ENCODE measurements at places on chromosomes 7 and 10.

DNA sequence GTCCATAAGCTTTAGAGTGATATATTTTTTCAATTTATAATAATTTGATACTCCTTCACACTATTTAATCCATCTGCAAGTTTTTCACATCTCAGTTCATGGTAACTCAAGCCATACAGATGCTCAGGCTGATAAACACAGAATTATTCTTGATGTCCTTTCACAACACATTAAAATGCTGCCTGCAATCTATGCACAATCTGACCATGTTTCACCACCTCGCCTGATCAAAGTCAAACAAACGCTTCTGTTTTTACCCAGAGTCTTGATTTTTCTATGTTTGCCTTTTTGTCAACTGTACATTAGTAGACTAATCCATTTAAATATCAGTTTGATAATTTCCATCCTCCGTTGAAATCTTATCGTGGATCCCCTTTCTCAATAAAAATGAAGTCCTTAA is 833.8 kb upstream of the KCND2 start:
- DNase-seq: no peak

DNA sequence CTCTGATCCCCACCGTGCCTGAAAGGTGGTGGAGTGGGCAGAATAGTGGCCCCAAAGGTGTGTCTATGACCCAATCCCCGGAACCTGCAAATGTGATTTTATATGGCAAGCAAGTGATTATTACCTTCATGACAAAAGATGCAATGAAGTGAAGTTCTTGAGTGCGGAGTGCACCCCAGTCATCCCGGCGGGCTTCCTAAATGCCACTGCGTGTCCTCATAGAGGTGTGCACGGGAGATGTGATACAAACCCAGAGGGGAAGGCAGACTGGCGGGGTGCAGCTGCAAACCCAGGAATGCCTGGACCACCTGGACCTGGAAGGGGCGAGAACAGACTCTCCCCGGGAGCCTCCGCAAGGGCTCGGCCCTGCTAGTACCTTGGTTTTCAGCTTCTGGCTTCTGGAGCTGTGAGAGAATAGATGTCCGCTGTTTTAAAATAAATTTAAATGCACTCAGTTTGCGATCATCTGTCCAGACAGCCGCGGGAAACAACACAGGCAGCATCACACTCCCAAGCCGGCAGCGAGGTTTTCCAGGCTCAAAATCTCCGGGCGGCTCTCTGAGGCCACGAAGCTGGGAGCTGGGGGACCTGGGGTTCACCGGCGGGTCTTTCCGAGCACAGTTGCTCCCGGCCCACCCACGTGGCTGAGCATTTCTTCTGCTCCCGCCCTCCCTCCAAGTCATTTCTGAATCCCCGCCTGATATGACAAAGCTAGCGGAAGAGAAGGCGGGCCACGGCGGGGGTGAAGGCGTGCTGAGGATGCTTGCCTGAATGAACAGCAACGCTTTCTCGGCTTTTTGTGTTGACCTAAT is 50.4 kb upstream of the EBF3 start:
- DNase-seq: no peak

DNA sequence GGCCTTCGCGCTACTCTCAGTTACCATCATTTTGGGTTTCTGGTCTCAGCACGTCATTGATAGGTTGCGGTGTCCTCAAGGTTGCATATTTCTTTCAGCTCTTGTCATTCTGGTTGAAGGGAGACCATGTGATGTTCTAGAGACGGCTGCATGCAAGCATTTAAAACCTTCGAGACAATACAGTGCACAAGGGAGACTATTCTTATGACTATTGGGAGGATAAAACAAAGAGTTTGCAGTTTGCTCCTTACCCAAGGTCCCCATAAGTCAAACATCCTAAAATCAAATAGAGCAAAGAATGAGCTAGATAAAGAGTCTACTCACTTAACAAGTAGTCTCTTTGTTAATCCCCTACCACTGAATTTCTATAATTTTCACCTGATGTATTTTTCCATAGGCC is 39.1 kb downstream of the NPVF start:
- no peak for DNase-seq

DNA sequence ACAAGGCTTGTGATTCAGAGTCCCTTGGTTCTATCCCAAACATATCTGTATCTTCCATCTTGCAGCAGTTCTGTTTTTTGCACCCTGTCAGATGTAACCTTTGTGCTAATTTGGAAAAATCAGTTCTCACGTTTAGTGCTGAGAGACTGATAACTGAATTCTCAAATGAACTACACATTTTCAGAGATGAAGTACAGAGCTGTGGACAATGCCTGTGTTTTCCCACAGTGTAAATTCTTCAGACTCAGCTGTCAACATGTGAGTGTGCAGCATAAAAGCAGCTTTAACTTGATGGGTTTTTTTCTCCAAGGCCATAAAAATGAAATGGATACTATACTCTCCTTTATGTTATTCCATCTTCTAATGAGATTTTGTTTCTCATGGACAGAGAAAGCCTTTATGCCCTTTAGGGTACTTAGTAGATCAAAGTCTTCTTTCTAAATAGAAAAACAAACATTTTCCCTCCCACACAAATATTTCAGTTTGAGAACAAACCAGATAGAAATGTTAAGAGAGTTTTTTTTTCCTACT is 150.9 kb downstream of the SEMA3A start:
- DNase-seq: no peak

- DNase-seq: no peak
These were observed 39.2 kb upstream of the HPS1 start for GRCh38 chr10:98485959-98486358.

- no peak for DNase-seq
These were observed 7.4 kb downstream of the CRTAC1 start for GRCh38 chr10:98023024-98023423.

DNA sequence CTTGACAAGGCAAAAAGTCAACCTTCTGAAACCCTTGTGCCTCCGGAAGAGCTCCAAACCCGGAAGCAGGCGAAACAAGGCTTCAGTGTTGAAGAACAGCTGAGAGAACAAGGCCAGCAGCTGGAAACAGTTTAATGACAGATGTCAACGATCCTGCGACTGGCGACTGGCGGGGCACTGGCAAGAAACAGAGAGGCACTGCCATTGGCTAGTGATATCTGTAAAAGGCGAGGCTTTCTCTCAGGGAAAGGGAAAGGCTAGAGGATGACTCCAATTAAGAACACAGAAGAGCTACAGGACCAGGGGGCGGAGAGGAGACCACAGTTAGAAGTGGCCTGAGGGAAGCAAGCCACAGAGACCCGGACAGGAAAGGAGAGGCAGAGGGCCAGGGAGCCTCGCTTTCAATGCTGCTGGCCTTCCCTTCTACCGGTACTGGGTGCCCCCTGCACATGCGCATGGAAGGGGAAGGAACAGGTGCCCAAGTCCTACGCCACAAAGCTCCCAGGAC is 19.4 kb downstream of the ITGB1 start:
- DNase-seq: no peak

DNA sequence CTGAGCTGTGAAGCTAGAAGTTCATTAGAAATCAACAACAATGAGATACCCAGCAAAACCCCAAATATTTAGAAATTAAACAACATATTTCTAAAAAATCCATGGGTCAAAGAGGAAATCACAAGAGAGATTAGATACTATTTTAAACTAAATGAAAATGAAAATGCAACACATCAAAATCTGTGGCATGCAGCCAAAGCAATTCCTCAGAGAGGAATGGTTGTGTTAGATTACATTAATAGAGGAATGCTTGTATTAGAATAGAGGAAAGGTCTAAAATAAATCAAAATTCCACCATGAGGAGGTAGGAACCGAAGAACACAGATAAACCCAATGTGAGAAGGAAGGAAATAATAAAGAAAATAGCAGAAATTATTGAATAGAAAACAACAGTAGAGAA is 642.1 kb upstream of the GALNT17 start:
- no peak for DNase-seq

DNA sequence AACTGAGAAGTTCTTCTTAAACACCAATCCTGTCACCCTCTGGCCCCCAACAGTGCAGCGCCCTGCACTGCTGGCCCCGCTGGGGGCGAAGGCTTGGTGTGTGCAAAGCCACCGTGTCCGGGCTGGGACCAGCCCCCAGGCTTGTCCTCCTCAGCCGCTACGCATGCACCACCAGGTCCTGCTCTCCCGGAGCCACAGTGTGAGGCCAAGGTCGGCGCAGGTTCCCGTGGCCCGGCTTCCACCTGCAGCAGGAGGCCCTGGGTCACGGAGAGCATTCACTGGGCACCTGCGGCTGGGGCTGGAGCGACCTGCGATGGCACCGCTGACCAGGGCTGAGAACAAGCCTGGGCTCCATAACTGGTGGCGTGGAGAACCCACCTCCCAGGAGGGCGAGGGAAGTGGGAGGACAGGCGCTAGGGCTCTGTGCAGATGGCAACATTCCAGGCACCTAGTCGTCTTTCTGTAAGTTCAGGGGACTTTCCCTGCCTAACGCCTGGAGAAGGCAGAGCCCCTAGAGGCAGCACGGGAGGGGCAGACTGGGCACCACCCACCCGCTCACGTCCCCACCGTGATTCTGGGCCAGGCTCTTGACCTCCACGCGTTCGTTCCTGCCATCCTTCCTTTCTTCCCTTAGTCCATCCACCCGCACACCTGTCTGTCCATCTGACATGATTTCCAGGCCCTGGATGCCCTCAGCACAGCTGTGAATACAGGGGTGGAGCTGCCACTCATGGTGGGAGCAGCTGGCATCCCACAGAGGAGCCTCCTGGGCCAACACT is 271.6 kb downstream of the ELFN1 start:
- DNase-seq: no peak

GRCh38 chr10:12943425-12943824 is 58.1 kb downstream of the CCDC3 start:
- no peak for DNase-seq

DNA sequence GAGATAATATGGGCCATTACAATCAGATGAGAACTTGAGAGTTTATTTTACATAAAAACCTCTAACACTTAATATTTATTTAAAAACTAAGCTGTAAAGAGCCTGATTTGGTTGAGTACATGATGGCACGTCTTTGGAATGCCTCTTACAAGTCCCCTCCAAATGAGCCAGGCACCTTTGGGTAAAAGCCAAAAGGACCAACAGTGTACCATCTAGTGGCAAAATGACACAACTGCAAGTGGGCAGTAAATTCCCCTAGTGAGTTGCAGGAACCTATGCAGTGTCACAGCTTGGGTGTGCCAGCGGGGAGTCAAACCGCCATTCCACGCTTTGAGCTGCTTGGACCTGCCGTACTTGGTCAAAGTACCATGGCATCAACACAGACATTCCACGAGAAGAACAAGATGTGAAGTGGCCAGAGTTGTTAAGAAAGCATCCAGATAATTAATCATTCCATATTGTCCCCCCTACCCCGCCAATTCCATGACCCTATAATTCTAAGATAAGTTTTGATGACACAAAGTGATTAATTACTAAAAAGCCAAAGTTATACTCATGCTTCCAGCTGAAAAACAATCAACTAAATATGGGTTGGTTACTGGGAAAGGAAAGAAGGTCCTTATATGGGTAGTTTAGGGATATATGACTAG is 115.2 kb downstream of the SORBS1 start:
- peak; percentile 30 for DNase-seq

DNA sequence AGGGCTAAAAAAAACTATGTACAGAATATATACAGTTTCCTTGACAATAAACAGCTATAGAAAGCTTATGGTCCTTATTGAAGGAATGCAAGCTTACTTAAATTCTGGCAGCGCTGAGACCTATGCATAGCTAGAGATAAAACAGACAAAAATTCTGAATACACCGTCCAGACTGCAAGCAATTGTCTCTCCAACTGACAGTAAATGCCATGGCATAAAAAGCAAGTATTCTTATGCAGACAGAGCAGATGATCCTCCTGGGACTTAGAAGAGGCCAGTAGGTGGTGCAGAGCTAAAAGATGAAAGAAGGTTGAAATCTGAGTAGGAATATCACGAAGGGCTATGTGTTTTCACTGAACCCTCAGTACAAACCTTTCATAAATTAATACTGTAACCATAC is 157.0 kb upstream of the CACNA2D1 start:
- DNase-seq: no peak

DNA sequence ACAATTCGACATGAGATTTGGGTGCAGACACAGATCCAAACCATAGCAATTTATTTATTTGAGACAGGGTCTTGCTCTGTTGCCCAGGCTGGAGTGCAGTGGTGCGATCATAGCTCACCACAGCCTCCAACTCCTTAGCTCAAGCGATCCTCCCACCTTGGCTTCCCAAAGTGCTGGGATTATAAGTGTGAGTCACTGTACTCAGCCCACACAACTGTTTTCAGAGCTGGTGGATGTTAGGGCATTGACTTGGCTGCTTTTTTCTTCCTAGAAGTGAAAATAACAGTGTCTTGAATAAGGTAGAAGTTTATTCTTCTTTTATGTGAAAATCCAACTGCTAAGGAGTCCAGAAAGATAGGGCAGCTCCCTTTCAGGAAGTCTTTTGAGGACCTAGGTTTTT is 132.1 kb downstream of the CCDC3 start:
- DNase-seq: no peak

- DNase-seq: no peak
These were observed 88.6 kb downstream of the GPAM start for GRCh38 chr10:112094984-112095383.

- DNase-seq: peak; percentile 1
These were observed 71.0 kb downstream of the CASD1 start for GRCh38 chr7:94580601-94581000.

DNA sequence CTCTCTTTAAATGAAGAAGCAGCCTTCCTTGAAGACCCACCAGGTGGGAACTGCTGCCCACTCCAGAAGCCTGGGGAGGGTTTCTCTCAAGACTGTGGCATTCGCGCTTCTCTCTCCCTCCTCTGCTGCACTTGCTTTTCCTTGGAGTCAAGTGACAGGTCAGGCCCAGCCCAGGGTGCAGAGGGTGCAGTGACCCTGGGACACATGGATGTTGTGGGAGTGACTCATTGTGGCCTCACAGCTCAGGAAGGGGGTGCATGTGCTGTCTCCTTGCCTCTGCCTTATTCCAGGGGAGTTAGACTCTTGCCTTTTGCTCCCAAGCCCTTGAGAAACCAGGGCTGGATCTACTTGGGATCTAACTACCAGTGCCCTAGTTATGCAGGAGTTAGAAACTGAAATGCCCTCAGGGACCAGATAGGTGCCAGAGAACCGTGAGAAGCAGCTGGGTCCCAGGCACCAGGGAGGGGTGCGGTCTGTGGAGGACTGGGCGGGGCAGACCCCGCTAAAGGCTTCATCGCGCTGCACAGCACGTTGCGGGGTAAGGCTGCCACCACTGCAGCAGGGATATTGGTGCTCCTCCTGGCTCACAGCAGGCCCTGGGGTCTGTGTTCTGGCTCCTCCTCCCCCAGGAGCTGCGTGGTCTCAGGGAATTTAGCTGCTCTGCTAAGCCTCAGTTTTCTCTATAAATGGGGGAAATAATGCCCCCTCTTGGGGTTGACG is 11.4 kb downstream of the FAM241B start:
- DNase-seq: no peak

DNA sequence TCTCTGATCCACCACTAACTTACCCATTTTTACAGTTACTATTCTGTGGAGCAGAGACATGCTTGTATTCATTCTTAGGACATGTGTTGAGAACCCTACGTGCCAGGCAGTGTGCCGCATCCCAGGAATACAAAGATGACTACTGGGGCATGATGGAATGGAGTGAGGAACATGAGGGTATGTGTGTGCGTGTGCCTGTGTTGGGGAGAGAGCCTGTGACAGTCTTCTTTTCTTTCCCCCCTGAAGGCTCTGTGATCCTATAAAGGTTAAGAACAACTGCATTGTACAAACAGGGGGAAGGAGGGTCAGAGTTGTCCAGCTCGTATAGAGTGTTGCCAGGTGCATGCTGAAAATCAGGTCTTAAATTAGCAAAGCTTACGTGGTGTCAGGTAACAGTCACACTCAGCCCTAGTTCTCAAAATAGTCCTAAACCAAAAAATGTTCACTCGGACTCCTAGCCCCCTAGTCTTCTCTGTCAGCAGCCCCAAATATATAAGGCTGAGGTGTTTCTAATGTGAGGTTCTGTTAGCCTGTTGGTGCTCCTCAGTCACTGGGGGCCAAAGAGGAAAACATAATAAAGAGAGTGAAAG is 161.9 kb downstream of the CELF2 start:
- DNase-seq: no peak

Data from activated T-cell treated with anti-CD3 and anti-CD28 coated beads, Interleukin-2, amount 50 U/mL, for 72 hours (primary cell).